Gastrocnemius medialis (tissue), 4 donors: ENCODE measurements at places on chromosomes 2 and 18. TPM values are rescaled to one million over a fixed set of nuclear protein-coding genes. Genes with fewer than 3 reads are reported as not detected.

FEZ2 gene
- 114 TPM for total RNA-seq

DNA sequence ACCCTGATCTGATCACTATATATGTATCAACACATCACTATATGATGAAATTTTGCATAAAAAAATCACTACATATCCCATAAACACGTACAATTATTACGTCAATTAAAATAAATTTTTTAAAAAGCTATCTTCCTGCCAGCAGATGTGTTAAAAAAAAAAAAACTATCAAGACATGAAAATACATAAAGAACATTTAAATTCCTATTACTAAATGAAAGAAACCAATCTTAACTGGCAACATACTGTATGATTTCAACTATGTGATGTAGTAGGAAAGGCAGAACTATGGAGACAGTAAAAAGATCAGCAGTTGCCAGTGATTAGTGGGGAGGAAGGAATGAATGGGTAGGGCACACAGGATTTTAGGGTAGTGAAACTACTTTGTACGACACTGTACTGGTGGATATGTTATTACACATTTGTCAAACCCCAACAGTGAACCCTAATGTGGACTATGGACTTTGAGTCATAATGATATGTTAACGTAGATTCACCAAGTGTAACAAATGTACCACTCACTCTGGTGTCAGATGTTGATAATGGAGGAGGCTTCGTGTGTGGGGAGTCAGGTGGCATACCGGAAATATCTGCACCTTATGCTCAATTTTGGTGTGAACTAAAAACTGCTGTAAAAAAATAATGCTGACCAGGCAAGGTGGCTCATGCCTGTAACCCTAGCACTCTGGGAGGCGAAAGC lies 27.4 kb downstream of the USP34 start:
- no peaks in the 10 kb centered on the region for H3K36me3 ChIP-seq
- H3K4me3 ChIP-seq, result no peak overlapping the region
- no peak for DNase-seq
- H3K27ac ChIP-seq, result peak overlapping the region; percentile 10
- H3K27me3 ChIP-seq, result no peaks in the 10 kb centered on the region

- H3K4me3 ChIP-seq, result no peak overlapping the region
- no peaks in the 10 kb centered on the region for H3K27me3 ChIP-seq
- no peak for DNase-seq
- H3K4me1 ChIP-seq, result no peaks in the 10 kb centered on the region
- H3K27ac ChIP-seq, result no peak overlapping the region
These were observed 694.1 kb downstream of the ARHGAP15 start for GRCh38 chr2:143823296-143823695.

RETSAT gene
- total RNA-seq, result 151 TPM

DNA sequence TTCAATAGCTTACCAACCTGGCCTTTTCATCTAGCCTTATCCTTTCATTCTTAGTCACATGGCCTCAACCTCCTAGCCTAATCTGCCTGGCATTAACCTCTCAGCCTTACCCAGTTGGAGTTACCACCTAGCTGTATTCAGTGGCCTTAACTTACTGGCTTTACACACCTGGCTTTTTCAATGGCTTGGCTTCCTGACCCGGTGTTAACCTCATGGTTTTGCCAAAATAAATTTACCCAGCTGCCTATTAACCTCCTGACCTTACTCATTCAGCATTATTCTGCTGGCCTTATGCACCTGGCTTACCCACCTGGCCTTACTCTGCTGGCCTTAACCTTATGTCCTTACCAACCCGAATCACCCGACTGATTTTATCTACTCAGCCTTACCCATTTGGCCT lies 135.5 kb upstream of the ZSWIM2 start:
- H3K4me1 ChIP-seq, result no peaks in the 10 kb centered on the region
- H3K36me3 ChIP-seq, result no peaks in the 10 kb centered on the region
- H3K27ac ChIP-seq, result no peak overlapping the region

- H3K4me1 ChIP-seq, result no peaks in the 10 kb centered on the region
- no peak overlapping the region for H3K27ac ChIP-seq
- no peak for DNase-seq
- no peaks in the 10 kb centered on the region for H3K27me3 ChIP-seq
- H3K36me3 ChIP-seq, result no peaks in the 10 kb centered on the region
These were observed 16.6 kb downstream of the MARCHF4 start for GRCh38 chr2:216355711-216356110.

- no peak overlapping the region for H3K4me3 ChIP-seq
- H3K4me1 ChIP-seq, result no peaks in the 10 kb centered on the region
- H3K27me3 ChIP-seq, result no peaks in the 10 kb centered on the region
- H3K27ac ChIP-seq, result no peak overlapping the region
These were observed 135.6 kb upstream of the KYNU start for GRCh38 chr2:142741764-142742269.

CD207 gene
- not detected for total RNA-seq

DNA sequence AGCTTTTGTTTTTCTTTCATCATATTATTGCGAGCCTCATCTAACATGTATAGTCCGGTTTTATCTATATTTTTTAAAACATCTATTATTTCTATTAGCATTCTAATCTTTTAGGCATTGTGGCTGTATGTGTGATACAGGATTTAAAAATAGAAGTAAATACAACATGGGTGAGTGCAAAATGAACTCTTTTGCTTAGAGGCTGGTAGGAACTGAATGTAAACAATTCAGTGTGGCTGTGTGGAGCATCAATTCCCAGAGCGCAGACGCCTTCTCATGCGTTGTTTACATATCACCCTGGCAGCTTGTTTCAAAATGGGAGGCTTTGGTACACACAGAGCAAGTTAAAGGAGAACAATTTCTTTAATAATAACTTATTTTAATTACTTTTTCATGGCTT lies 836 bp downstream of the DTNA start:
- peak; percentile 53 for DNase-seq
- no peaks in the 10 kb centered on the region for H3K27me3 ChIP-seq
- H3K4me1 ChIP-seq, result peaks cover 44% of the 10 kb centered on the region
- no peaks in the 10 kb centered on the region for H3K36me3 ChIP-seq
- H3K27ac ChIP-seq, result peak overlapping the region; percentile 80

GRCh38 chr18:56562479-56562878 lies 75.9 kb downstream of the TXNL1 start:
- no peak for DNase-seq
- no peak overlapping the region for H3K4me3 ChIP-seq
- H3K27me3 ChIP-seq, result no peaks in the 10 kb centered on the region
- no peak overlapping the region for H3K27ac ChIP-seq
- H3K36me3 ChIP-seq, result no peaks in the 10 kb centered on the region
- no peaks in the 10 kb centered on the region for H3K4me1 ChIP-seq

DNA sequence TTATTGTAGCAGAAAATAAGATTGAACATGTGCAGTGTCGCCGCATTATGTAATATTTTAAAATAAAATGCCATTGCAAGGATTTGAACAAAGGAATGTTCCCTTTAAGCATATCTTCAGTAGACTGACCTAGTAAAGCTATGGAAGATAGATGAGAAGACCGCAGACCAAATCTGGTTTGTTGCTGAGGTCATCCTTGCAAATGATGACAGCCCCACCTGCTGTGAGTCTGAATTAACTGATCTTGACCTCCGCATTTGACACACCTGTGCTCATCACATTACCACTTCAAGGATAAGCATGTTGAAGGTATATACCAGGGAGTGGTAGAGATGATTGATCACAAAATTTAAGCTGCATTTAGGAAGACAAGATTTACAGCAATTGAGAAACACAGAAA lies 96.2 kb downstream of the NYAP2 start:
- H3K4me3 ChIP-seq, result no peak overlapping the region
- no peaks in the 10 kb centered on the region for H3K4me1 ChIP-seq
- H3K36me3 ChIP-seq, result no peaks in the 10 kb centered on the region
- no peaks in the 10 kb centered on the region for H3K27me3 ChIP-seq

DNA sequence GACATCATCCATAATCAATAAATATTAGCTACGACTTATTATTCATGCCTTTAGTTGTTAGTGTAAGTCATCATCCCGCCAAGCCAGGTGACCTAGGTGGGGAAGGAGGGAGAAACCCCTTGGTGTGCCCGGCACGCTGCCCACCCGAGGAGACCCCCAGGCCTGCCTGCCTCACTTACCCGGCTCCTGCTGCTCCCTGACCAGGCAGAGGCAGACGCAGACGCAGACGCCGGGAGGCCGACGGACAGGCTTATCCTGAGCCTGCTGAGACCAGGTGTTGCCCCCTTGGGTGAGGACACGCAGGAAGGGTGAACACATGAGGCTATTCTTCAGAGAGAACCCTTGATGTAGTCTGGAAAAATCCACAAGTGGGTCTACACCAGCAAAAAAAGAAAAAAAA lies 401.8 kb downstream of the GALR1 start:
- no peaks in the 10 kb centered on the region for H3K36me3 ChIP-seq
- H3K27me3 ChIP-seq, result no peaks in the 10 kb centered on the region
- no peaks in the 10 kb centered on the region for H3K4me1 ChIP-seq
- no peak overlapping the region for H3K27ac ChIP-seq

DNA sequence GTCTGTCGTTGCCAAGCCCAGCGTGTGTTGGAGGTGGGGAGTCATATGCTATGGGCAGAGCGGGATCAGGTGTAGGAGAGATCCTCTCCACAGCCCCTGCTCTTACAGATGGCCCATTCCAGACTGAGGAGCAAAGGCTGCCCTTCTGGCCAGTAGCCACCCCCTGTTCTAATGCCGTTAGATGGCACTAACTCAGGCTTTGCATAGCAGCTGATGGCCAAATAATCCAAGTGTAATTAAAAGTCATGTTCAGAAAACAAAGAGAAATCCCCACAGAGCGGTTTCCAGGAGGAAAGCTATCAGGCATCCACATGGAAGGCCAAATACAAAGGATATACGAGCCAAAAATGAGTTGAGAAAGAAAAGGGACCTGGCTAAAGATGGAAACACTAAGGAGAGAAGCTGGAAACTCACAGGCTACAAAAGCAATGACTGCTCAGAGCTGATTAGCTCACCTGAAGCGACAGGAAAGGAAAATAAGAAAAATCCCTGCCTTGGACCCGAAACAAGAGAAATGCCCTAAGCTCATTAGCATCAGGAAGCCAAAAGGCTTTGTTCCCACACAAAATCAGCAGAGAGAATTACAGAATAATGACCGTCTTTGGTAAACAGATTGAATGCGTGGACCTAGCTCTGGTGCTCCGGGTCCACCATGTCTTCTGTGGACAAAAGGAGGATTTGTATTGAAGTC lies 1002.4 kb upstream of the KLHL29 start:
- H3K4me1 ChIP-seq, result no peaks in the 10 kb centered on the region
- no peak overlapping the region for H3K4me3 ChIP-seq
- no peak overlapping the region for H3K27ac ChIP-seq
- H3K36me3 ChIP-seq, result no peaks in the 10 kb centered on the region
- DNase-seq, result no peak

DNA sequence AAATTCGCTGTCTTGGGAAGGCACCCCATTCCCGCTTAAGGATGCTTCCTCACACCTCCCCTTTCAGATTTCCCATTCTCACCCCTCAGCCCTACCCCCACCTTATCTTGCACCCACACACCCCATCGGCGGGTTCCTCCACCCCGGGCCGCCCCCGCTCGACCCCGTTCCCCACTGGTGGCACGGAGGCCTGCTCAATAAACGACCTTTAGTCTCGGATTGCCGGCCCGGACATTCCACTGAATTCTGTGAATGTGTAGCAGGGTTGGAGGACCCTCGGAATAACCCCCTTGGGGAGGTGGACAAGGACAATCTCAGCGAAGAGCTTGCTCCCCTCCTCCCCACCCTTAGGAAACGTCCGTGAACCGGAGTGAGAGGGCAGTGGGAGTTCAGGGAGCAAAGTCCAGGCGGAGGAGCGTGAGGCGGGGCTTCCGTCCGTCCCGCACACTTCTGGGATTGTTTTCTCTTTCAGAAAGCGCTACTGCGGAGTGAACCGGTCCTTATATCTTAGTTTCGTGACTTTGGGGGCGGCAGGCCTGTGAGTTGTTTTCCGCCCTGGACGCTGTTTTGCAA lies 2.8 kb upstream of the LBX2 start:
- peaks cover 52% of the 10 kb centered on the region for H3K27me3 ChIP-seq
- no peaks in the 10 kb centered on the region for H3K36me3 ChIP-seq
- DNase-seq, result no peak
- peaks cover 40% of the 10 kb centered on the region for H3K4me1 ChIP-seq
- peak overlapping the region; percentile 65 for H3K4me3 ChIP-seq

DNA sequence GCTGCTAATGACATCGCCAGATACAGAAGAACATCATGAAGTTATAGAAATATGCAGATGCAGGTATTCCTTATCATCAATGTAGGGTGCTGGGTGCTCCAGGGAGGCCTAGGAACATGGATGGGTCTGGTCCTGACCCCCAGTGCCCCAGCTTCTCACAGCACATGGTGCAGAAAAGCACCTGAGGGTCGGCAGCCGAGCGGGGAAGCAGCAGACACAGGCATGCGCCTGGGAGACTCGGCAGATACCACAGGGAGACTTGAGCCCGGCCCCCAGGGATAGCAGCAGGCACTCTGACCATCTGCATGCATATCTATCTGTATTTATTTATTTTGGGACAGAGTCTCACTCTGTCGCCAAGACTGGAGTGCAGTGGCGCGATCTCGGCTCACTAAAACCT lies 43.2 kb downstream of the TMEM18 start:
- no peak for DNase-seq
- no peaks in the 10 kb centered on the region for H3K36me3 ChIP-seq
- H3K27ac ChIP-seq, result no peak overlapping the region
- H3K4me1 ChIP-seq, result no peaks in the 10 kb centered on the region

DNA sequence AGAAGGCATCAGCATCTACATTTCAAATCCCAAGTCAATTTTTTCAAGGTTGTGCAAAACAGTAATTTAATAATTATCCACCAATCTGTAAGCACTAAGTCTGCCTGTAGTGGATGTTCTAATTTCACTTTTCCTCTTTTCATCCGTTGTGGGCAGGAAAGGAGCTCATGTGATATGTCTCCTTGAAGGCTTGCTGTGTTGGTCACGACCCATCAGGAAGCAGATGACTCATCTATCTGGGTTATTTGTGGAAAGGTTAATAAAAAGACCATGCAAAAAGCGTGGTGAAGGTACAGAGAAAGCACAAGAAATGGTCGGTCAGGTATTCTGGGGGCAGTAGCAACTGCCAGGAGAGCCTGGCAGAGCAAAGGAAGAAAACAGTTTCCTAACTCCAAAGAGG lies 476.7 kb upstream of the RAB6C start:
- no peaks in the 10 kb centered on the region for H3K36me3 ChIP-seq
- no peaks in the 10 kb centered on the region for H3K4me1 ChIP-seq
- DNase-seq, result no peak
- H3K27ac ChIP-seq, result no peak overlapping the region

GRCh38 chr18:36067055-36067957 lies at the start of gene RPRD1A:
Gene RPRD1A, minus strand, starts transcription at chr18:36067559. Its CDS starts 155 bp downstream, at chr18:36067404.
- H3K36me3 ChIP-seq, result no peaks in the 10 kb centered on the region
- H3K4me1 ChIP-seq, result peaks cover 15% of the 10 kb centered on the region
- H3K27me3 ChIP-seq, result no peaks in the 10 kb centered on the region
- H3K27ac ChIP-seq, result peak within 1 kb of the TSS; percentile 91

DNA sequence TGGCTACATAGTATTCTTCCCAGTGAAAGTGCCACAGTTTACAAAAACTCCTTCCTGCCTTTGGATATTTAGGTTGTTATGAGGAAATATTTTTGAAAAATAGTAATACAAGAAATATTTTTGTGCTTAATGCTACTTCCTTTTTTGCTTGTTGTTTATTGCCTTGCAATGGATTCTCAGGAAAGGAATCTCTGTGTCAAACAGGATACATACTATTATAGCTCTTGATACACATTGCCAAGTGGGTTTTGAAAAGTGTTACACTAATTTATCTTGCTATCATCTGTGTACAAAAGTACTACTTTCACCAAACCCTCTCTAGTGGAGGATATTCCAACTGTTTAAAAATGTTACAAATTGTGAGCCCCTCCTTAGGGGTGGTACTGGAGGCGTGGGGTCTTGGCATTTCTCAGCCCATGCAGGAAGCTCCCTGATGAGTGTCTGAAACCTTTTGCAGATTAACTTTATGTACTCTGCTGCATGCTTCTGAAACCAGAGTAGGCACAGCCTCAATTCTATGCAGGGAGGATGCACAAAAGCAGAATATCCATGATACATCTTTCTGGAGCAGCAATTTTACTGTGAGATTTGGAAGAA lies 54.5 kb downstream of the EVA1A start:
- no peak overlapping the region for H3K27ac ChIP-seq
- H3K4me1 ChIP-seq, result no peaks in the 10 kb centered on the region
- no peaks in the 10 kb centered on the region for H3K36me3 ChIP-seq
- no peak for DNase-seq
- H3K27me3 ChIP-seq, result no peaks in the 10 kb centered on the region
